ENCODE measurements at places on chromosomes 3 and 15.

DNA sequence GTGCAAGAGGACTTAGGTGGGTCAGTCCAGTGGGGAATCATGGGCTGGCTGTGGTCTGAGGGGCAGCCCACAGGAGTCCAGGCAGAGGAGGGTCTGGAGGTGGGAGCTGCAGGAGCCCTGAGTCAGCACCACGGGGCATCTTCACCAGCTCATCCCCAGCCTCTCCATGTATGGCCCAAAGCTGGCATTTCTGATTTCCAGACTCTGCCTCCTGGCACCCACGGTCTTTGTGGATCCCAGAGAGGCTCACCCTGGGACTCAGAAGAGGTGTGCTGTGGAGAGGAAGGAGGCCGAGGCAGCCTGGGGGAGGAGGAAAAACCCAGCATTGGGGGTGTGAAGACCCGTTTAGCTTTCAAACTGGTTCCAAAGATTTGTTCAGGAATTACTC, 64.5 kb upstream of the KLF13 start:
- no peak for DNase-seq

GRCh38 chr3:190269101-190269500, 53.1 kb downstream of the CLDN1 start:
- DNase-seq, result no peak

GRCh38 chr15:74610302-74610951, 5.2 kb upstream of the CLK3 start:
- DNase-seq, result no peak

- DNase-seq, result no peak
Measured at GRCh38 chr15:47862402-47862801, 145.1 kb downstream of the SEMA6D start.

DNA sequence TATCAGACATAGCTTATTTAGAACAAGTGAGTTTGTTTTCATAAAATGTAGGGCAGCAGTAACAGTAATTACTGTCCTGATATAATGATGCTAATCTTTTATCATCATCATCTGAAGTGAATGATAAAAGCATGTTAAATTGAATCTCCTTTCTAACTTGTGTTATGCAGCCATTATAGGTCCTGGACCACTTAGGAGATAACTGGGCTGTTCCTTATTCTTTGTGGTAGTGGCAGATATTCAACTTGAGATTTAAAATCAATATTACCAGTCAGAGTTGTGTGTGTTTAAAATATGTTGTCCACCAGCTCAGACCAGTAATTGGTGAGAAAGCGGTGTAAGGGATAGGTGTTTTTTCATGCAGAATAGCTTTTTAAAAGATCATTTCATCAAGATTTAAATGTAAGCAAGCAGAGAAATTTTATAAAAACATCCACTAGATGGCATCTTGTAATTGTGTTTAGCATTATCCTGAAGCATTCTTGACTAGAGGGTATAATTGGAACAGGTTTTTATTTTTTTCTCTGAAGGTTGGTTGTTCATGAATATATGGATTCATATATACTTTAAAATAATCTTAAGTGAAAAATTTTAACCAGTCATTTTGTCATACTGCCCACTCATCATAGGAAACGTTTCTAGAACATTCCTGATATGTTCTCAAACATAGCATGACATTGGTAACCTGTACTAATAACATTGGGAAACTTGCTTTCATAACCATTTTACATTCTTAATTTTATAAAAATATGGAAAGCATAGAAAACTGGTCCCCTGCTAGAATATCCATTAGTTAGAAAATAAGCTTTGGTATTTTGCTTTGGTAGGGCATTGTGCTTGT, 153.9 kb downstream of the BBX start:
- DNase-seq, result no peak

DNA sequence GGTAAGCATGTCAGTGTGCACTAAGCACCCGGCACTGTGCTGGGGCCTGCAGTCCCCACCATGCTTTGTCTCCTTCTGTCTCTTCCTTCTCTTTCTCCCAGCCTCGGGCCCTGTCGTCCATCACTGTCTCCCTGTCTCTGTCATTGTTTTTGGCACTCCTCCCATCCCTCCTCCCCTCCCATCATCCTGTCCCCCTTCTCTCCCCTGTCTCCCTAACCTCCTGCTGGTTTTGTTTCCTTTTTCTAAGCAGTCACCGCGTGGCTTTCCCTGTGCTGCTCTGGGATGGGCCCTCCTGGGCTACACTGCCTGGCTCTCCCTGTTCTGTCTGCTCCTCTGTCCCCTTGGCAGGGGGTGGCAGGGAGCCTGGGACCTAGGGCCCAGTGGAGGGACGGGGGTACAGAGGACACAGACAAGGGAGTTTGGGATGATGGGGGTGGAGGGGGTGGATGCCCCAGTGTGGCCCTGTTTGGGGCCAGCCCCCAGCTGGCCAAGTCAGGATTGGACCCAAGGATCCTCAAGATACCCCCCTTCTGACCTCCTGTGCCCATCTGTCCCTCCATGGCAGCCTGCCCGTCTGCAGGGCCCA, 5.7 kb downstream of the CHST13 start:
- no peak for DNase-seq

DNA sequence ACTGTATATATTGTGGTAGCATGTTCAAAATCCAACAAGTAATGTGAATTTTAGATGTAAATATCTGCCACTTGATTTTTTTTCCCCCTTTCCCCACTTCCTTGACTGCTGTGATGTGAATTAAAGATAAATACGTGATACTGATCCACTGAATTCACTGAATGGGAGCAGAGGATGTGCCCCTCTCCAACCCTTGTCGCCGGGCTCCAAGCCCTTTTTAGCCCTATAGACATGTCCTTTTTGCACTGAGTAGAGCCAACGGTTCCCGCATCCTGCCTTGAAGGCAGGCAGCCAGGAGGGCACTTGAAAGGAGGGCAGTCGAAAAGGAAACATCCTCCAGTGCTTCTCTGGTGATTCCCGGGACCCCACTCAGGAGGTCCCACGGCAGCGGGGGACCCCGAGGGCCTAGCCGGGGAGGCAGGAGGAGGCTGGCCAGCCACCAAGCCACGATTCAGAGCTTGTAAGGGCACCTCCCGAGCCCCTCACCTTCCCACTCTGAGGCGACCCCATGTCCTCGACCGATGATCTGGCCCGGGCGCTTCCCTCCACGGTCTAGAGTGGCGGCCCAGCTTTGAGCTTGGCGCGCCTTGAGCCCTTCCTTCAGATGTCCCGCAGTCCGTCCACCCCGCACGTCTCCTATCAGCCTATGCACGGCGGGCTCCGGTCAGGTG, 901 bp upstream of the MANF start:
- no peak for DNase-seq

DNA sequence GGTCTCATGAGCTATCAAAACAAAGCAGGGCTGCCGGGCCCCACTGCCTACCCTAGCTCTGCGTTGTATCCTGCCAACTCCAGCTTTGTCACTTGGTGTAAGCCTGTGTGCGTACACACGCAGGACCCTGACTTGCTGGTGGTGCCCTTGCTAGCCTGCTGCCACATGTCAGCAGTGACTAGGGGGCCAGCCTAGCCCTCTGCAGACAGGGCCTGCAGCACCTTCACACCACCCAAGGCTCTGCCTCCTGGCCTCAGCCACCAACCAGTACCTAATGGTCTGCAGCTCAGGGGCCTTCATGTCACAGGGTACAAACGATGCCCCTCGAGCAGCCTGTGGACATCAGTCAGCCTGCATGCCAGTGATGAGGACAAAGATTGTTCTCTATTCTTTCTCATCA, 30.1 kb upstream of the DUSP7 start:
- DNase-seq, result no peak

- peak; percentile 18 for DNase-seq
Measured at GRCh38 chr15:31867536-31868442, 162.5 kb upstream of the CHRNA7 start.

Data from activated CD8-positive, alpha-beta memory T cell treated with anti-CD3 and anti-CD28 coated beads for 48 hours (primary cell).